ENCODE measurements at places on chromosomes 1 and 21. TPM values are rescaled to one million over a fixed set of nuclear protein-coding genes. Genes with fewer than 3 reads are reported as not detected.

DNA sequence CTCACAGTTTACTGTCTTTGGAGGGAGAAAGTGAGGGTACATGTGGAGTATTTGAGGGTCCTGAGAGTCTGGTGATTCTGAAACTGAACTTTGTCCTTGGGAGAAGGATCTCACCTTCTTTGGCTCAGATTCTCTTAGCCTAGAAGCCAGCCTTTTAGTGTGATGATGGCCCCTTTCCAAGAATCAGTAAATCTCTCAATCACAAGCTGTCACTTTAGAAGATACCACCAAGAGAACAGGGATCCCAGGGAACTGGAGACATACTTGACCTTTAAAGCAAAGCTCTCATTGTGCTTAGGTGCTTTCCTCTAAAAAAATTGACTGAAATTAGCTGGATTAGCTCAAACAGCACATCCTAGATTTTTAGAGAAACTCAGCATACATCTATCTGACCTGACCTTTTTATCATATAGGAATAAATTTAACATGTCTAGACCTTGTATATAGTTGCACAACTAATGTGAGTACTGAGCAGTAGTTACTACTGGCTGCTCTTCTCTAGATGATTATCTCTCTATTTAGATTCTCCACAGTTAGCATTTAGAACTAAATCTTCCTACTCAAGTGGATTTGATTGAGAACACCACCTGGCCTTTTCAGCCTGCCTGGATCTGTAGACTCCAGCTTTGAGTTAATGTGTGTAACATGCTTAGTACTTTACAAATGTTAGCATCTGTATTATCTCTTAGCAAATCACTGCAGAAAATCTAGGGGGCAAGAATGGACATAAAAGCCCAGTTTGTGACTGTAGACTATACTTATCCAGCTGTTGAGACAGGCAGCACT lies 157.7 kb downstream of the MAST2 start:
- DNase-seq, result no peak

PROX1 gene
- total RNA-seq, result 0.02 TPM

- no peak for DNase-seq
Observed at GRCh38 chr1:183687546-183688304, 34.6 kb upstream of the APOBEC4 start.

DNA sequence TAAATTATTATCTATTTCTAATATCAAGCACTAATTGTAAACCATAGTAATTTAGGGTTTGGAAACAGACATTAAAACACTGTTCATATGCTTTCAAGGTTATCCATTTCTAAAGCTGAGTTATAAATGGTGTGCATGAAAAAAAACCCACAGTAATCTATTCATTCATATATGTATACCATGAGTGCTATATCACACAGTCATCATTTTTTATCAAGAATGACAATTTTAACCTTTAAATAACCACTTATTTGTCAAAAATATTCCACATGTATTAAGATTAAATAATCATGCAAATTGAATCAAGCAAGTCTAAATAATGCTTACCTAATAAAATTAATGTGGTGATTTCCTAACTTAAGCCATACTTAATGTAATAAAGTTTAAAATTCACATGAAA lies 6.0 kb downstream of the ZSWIM5 start:
- DNase-seq, result no peak

HOOK1 gene
- total RNA-seq, result 12.9 TPM

GRCh38 chr1:192559115-192560006 lies 16.2 kb upstream of the RGS1 start:
- DNase-seq, result peak; percentile 36

GRCh38 chr1:229237320-229237719 lies 33.6 kb upstream of the RAB4A start:
- no peak for DNase-seq

CRP gene
- total RNA-seq, result not detected

RGS13 gene
- total RNA-seq, result not detected

DNA sequence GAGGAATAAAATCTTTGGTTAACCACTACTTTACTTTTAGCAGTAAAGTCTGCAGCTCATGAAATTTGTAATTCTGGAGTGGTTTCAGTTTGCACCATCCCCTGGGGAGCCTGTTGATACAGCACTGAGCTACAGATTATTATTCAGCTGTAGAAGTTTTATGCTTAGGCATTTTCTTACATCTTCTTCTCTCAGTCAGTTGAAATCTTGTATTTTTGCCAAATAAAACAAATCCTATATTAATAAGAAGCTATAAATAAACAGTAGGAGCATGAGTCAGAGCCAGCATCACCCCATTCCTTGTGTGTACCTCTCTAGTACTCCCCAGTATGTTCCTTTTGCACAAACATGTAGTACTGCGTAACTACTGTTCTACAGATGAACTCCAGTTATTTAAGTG lies 118.9 kb downstream of the ATF6 start:
- DNase-seq, result no peak

- no peak for DNase-seq
Observed at GRCh38 chr1:175690298-175690697, 53.1 kb downstream of the TNR start.

SPRR2G gene
- not detected for total RNA-seq

RHCE gene
- total RNA-seq, result 0.45 TPM

FAM43B gene
- total RNA-seq, result not detected

DNA sequence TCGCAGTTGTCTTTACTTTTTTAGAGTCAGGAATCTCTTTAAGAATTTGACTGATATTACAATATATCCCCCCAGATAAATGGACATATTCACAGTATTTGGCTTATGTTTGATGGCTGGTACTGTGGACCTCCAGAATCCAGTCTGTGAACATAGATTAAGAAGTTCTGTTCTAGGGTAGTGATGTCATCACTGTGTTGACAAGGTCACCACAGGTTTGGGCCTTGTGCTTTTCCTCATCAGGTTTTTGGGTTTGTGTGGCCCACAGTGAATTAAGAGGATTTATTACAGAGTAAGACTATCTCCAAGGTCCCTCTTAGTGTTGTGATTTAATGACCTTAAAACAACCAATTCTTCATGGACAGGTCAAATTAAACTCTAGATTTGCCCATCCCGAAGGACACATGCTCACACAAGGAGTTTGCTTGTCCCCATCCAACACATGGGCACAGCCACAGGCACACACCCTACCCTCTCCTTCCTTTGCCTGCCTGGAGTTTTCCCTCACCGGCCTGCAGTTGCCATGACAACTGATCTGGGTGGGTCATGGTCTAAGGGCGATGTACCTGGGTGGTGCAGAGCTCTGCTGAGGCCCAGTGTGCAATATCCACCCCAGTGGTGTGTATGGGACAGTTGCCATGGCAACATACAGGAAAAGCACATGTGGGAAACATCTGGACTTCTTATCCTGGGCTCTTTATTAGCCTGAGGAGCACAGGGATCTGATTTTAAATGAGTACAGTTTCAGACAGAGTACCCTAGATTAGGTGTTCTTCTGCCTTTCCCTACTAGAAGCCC lies 98.6 kb downstream of the NAV1 start:
- no peak for DNase-seq

DNA sequence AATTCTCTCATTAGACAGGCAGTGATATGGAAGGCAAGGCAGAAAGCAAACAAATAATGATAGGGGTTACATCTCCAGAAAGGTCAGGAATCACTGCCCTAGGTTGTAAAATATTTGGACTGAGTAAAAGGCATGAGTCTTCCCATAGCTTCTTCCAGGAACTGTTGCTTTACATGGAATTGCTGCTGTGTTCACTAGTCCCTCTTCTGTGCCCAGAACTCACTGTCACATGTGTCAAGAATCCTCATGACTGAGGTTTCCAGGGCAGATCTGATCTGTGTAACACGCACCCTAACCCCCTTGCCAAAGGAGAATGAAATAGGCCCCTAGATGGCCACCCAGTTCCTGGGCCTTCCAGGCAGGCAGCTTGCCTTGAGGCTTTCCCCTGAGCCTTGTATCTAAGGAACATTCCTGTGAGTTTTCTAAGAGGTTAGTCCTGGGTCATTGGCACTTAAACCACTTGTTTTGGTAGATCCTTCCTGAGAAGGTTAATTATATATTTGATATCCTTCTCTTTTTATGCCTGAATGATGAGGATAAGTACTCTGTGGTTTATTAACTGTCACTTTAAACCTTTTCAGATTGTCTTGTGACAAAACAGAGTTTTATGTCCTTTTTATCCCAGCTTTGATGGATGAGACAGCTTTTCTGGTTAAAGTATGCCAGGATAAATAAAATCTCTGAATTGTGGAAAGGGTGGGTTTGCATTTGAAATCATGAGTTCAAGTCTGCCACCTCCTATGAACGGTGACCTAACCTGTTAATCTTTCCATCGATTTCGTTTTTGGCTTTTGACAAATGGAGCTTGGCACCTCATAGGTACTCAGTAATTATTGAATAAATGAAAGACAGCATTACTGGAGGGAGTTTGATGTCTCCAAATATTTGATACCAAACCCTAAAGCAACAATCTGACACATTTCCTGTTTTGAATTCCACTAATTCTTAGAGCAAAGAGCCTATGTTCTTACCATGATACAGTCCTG lies 163.3 kb downstream of the DHRS3 start:
- DNase-seq, result no peak

PRELP gene
- total RNA-seq, result not detected

DNA sequence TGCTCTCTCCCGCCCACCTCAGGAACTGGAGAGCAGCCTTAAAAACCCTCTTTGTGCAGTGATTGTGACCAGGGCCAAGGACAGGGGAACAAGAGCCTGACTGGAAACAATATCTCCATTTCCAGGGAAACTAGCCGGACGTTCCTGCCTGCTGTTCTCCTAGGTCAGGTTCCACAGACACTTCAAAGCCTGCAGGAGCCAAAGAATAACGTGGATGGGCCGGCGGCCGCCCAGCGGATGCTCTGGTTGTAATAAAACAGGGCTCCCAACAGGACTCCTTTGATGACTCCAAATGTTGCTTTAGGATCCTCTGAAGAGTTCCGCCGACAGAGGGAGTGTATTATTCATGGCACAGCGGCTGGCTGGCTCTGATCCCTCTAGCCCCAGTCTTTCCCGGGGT lies 162.2 kb downstream of the PLXNA2 start:
- no peak for DNase-seq

RBM11 gene
- 1.5 TPM for total RNA-seq

NPL gene
- total RNA-seq, result 3.8 TPM

- no peak for DNase-seq
Observed at GRCh38 chr1:162110910-162111309, 41.4 kb downstream of the NOS1AP start.

NFASC gene
- total RNA-seq, result 0.24 TPM

GRCh38 chr1:233993651-233994050 lies 89.2 kb downstream of the SLC35F3 start:
- peak; percentile 42 for DNase-seq

- no peak for DNase-seq
Observed at GRCh38 chr1:220294846-220295301, 22.6 kb upstream of the RAB3GAP2 start.

GRCh38 chr1:34681480-34682451 lies 73.1 kb upstream of the GJB5 start:
- peak; percentile 62 for DNase-seq

- DNase-seq, result no peak
Observed at GRCh38 chr1:17233675-17234320, 15.1 kb upstream of the PADI3 start.

ST6GALNAC5 gene
- total RNA-seq, result not detected

AVPR1B gene
- not detected for total RNA-seq

- DNase-seq, result no peak
Observed at GRCh38 chr1:70586046-70586445, 175.0 kb downstream of the CTH start.

DNA sequence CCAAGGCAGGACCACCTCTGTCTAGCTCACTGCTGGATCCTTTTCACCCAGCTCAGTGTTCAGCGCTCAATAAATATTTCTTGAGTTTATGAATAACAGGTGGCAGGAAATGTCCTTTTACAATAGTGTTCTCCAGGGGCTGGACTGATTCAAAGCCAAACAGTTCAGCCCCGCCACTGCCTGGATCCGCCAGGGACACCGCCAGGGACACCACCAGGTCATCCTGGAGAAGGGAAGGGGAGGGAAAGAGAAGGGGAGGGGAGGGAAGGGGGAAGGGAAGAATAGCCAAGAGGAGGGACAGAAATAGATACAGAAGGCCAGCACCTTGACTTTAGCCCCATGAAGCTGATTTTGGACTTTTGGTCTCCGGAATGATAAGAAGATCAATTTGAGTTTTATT lies 255.6 kb downstream of the GRIK3 start:
- no peak for DNase-seq

DNA sequence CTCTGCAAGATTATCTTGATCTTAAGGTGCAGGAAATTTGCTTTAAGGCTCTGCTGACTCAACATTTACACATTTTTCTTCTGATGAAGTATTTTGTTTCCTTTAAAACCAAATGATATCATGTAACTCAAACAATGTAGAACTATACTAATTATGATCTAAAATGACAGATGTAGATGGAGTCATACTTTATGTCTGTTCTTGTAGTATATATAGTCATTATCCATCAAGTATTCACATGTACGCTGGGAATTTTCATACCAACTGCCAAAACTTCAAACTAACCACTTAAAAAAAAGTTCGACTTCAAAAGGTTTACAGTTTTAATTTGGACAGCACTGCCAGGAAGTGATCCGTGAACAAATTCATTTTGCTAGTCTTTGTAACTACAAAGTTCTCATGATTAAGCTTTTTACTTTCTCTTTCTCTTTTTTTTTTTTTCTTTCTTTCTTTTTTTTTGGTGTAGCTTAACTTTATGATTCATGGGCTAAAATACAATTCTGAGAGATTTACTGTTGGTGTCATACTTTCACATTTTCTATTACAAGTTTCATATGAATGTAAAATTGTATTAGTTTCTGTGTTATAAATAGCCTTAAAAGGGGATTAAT lies 509.0 kb upstream of the CXADR start:
- DNase-seq, result no peak

DNA sequence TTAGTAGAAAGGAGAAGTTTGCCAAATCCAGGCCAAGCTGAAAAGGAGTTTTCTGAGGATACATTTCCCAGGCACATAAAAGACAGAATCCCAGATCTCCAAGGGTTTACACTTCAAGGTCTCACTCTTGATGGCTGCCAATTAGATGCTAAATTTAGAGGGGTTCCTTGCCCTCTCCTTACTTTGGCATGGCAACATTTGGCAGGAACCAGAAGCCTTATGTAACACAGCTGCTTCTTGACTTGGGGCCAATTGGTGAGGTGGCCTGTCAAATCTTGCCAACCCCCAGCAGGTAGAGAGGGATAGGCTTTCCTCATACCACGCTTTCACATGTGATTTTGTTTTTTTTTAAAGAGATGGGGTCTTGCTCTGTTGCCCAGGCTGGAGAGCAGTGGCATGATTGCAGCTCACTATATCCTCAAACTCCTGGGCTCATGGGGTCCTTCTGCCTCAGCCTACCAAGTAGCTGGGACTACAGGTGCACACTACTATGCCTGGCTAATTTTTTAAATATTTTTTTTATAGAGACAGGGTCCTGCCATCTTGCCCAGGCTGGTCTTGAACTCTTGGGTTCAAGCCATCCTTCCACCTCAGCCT lies 25.2 kb upstream of the NKAIN1 start:
- DNase-seq, result no peak

GRCh38 chr1:173553312-173553711 lies 49.6 kb downstream of the SLC9C2 start:
- no peak for DNase-seq

- DNase-seq, result no peak
Observed at GRCh38 chr1:216193839-216194443, 229.3 kb downstream of the USH2A start.

PLA2G2F gene
- not detected for total RNA-seq

TNFRSF25 gene
- total RNA-seq, result 97.4 TPM

Data from activated CD4-positive, alpha-beta memory T cell treated with anti-CD3 and anti-CD28 coated beads for 36 hours (primary cell).